Stimulated activated CD8-positive, alpha-beta memory T cell treated with anti-CD3 and anti-CD28 coated beads, Interleukin-4, amount 100 ng/mL, for 4 hours (primary cell): ENCODE measurements at places on chromosomes 6 and 20.

DNA sequence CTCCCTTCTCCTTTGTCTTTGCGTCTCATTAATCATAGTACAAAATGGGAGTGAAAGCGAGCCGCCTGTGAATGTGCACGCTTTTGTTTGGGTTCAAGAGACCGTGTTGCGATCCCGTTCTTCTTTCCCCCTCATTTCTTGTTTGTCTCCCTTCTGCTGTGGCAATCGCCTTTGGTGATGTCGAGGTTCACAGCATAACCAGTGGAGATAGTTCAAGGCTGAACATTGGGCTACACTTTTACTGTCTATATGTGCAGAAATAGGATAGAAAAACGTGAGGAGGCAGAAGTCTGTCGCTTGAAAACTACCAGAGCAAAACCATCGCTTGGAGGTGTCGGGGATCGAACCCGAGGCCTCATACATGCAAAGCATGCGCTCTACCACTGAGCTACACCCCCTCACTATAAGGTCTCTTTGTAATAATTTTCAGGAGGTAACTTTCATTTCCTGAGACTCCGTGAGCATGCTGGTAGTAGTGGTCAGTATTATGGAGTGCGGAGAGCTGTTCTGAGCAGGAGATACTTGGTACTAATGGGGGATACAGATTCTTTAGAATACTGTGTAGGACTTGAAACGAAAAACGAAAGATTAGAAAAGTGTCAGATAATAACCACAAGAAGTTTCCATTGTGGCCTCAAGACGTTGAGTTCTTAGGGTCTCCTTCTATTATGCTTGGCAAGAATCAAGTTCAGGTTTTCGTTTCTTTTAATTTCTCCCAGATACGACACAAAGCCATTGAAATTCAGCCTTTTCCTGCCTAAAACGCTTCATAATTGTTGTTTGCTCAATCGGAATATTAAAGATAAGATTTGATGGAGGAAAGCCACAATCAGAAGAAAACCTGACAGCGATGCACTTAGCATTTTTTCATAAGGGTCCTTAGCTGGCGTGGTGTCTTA is 106.6 kb downstream of the TRIM27 start:
- no peak for DNase-seq

DNA sequence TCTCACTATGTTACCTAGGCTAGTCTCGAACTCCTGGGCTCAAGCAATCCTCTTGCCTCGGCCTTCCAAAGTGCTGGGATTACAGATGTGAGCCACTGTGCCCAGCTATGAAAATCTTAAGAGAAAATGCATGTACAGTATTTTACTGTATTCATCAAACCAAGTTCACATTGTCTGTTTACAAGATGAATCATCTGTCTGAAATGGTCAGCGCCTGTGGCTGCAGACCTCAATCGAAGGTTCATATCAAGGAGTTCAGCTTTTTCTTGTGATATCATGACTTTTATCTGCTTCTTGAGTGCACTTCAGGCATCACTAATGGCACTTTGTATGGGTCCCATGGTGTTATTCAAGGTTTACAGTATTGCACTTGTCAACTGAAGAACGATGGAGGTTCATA is 155.1 kb downstream of the SLC16A10 start:
- DNase-seq, result no peak

DNA sequence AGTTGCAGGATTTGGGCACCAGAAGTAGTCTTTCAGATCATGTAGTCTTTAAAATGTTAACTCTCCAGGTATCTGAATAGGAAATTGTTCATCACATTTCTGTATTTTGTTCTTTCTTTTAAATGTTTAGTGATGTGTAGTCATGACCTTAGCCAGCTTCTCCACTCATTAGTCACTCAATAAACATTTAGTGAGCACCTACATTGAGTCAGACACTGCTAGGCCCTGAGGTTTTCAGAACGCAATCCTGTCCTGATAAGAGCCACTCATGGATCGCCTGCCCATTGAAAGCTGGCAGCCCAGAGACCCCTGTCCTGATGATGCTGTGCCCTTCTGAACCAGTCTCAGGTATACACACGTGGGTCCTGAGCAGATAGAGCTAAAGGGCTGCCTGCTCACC is 163.4 kb upstream of the HEY2 start:
- DNase-seq, result no peak

GRCh38 chr6:44054721-44055559 is 72.3 kb downstream of the MRPL14 start:
- DNase-seq, result no peak

- no peak for DNase-seq
Measured at GRCh38 chr20:36865076-36865860, 10.7 kb upstream of the TLDC2 start.

DNA sequence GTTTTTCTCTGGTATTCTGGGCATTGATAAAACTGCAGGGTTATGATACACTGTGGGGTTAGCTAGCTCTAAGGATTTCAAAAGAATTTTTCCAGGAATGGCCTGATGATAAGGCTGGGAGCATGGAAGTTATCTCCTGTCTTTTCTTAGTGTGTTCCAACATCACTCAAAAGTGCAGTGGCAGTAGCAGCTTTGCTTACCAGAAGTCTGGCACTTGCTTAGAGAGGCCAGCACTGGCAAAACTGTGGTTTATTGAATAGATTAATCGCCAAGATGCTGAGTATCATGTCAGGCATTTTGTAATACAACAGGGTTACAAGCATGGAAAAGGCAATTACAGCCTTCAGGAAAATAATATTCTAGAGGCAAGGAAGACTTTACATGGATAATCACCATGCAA is 719.5 kb upstream of the GJE1 start:
- no peak for DNase-seq

- no peak for DNase-seq
Measured at GRCh38 chr6:169473663-169474062, 220.0 kb upstream of the THBS2 start.

GRCh38 chr6:12482386-12483375 is 192.5 kb downstream of the EDN1 start:
- no peak for DNase-seq

- DNase-seq, result no peak
Measured at GRCh38 chr6:126625019-126625418, 285.1 kb downstream of the CENPW start.

GRCh38 chr20:48844996-48845395 is 17.2 kb upstream of the PREX1 start:
- no peak for DNase-seq

DNA sequence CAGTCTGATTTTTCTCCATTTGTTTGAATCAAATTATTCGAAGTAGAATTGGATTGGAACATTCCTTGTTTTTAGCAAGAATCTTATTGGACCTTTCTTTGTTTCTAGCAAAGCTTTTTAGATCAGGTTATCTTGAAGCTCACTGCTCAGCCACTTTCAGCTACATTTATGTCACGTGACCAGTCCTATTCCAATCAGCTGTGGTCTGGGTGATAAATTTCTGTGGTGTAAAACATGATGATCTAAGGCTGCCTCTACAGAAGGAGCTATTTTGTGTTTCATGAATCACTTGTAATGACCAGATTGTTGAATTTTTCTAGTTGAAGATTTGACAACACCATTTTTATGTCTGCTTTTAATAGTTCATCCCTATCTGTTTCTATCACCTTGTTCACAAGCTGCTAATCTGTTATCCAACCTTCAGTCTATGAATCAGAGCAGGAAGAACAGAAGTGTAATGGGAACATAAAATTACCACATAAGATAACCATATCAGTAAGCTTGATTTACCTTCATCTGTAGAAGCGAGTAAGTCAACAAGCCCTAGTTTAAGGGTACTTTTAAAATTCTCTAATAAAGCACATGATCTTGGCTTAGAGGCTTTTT is 101.0 kb upstream of the MAP3K7 start:
- no peak for DNase-seq

- no peak for DNase-seq
Measured at GRCh38 chr6:21436625-21437024, 156.9 kb upstream of the SOX4 start.

DNA sequence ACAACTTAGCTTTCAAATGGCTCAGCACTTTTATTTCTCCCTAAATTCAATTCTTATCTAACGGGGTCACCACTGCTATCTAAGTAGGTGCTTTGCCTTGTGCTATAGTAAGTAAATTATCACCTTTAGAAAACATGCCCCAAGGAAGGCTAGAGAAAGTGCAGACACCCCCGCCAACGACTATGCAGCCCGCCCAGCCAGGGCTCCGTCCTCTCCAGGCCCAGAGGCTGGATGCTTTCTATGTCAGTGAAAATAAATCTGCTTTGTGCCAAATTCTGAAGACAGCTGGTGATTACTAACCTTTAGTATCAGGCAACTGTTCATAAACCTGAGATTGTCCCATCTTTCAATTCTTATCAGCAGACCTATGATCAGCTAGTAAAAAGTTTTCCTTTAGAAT is 14.3 kb downstream of the KIAA0319 start:
- no peak for DNase-seq

DNA sequence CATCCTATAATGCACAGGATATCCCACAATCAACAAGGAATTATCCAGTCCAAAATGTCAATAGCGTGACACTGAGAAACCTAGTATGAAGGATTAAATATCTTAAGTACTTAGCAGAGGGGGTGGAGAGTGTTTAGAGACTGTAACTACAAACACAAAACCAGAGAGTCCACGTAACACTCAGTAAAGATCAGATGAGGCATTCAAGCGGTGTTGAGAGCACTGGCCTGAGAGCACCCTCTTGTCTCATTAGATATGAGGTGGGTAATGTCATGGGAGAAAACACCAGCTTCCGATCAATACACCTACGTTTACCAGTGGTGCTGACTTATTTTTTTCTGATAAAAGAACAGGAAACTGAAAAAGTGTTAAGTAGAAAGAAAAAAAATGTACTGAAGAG is 2.3 kb downstream of the FAM184A start:
- no peak for DNase-seq

DNA sequence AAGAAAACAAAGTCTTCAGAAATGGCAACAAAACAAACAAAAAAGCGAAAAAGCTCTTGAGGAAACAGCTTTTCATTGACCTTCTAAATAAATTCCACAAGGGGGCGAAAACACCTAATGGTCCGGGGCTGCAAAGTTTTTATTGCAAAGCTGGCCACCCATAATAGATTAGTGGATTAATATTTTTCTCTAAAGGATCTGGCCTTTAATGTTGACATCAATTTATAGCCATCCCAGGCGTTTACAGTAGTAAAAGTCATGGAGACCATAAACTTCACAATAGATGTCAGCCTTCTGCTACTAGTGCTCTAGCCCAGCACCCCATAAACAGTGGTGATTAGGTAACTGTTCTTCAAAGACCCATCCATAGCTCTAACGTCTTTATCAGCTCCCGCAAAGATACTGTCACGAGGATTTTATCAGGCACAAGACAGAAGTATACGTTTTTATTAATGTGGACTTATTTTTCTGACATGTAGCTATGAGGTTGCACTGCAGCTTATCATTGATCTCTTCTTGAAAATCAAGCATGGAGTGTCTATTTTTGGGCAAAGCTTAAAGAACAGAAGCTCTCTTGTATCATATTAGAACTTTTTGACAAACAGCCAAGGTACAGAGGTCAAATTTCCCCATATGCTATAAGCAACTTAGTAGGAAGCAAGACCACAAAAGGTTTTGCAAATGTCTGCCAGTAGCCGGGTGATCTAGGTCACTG is 4.7 kb downstream of the CITED2 start:
- no peak for DNase-seq

DNA sequence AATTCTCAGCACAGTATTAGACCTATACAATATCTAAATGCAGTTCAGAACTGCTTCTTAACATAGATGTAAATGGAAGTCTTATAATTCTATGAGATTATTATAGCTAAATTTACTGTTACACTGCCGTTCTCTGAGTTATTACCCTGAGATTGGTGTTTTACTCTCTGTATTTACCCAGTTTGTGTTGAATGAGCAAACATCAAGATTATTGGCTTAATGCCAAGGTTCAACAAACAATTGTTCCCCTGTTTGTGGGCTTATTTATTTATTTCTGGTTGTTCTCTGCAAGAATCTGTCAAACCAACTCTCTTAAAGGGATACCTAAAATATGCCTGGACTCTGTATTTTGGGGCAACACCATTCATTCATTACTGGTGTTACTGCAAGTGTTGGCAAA is 5.2 kb upstream of the STMND1 start:
- DNase-seq, result no peak

- DNase-seq, result no peak
Measured at GRCh38 chr6:79461205-79461604, 76.0 kb downstream of the LCA5 start.

GRCh38 chr6:119821380-119821779 is 471.8 kb upstream of the MAN1A1 start:
- DNase-seq, result no peak

DNA sequence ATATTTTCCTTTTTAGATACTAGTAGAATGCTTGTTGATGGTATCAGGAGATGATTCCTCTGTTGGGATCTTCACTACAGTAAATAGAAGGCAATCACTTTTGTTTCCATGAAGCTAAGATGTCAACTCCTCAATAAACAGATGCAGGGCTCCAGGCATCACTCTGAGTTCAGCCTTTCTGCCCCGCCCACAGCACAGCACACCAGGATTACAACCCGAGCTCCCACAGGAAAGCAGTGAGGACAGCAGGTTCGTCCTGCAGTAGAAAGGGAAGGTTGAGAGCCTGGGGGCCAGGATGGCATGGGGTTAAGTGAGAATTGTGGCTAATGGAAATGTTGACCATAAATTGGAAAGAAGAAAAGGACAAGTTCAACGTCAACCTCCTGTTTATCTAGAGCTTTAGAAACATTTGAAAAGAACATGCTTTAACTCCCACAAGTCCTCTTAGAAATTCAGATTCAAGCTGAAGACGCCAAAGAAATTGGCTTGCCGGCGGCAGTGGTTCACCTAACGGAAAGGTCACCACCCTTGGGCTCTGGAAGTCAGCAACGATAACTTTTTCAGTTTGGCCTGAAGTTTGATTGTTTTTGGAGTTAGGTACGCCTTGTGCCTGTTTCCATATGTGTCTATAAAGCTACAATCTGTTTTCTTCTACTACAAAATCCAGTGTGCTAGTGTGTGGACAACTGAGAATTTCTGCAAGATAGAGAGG is 144.4 kb upstream of the PDE10A start:
- no peak for DNase-seq

DNA sequence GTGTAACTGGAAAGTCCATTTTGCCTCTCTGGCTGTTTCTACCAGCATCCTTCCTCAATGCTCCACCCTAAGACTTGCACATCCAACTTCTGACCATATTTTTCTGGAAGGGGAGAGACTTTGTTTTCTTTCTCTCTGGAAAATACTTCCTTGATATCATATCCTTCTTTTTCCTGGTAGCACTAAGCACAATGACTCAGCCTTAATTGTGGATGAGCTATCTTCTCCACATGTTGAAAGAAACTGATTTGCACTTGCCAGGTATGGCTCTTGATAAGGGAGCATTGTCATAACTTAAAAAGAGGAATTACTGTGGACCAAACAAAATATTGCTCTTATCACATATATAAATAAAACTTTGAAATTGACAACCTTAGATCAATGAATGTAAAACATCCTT is 30.1 kb upstream of the IBTK start:
- no peak for DNase-seq
